ENCODE measurements at places on chromosomes 2 and 18. TPM values are rescaled to one million over a fixed set of nuclear protein-coding genes. Genes with fewer than 3 reads are reported as not detected.

GRCh38 chr2:6917071-6917760, at the start of gene RNF144A:
Gene RNF144A, plus strand, starts transcription at chr2:6917412. Its CDS starts 79,515 bp downstream, at chr2:6996927.
- DNase-seq: peak; percentile 62

DNA sequence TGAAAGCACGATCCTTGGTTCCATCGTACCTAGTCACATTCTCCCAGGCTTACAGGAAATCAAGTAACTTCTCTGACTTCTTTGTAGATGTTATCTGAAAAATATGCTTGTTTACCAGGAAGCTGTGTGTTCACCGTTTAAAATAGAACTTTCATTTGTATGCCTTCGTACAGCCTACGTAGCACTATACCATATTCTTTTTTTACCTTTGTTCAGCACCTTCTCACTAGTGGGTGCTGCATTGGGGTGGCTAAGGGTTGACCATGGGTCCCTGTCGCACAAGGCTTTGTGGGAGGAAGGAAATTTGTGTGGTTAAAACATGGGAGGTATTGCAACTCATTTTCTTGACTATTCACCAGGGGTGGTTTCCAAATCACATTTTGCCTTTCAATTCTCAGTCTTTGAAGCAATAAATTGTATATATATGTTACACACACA, 16.6 kb downstream of the MALT1 start:
- DNase-seq: no peak

- no peak for DNase-seq
Observed at GRCh38 chr18:3502650-3503049, 52.7 kb downstream of the TGIF1 start.

DNA sequence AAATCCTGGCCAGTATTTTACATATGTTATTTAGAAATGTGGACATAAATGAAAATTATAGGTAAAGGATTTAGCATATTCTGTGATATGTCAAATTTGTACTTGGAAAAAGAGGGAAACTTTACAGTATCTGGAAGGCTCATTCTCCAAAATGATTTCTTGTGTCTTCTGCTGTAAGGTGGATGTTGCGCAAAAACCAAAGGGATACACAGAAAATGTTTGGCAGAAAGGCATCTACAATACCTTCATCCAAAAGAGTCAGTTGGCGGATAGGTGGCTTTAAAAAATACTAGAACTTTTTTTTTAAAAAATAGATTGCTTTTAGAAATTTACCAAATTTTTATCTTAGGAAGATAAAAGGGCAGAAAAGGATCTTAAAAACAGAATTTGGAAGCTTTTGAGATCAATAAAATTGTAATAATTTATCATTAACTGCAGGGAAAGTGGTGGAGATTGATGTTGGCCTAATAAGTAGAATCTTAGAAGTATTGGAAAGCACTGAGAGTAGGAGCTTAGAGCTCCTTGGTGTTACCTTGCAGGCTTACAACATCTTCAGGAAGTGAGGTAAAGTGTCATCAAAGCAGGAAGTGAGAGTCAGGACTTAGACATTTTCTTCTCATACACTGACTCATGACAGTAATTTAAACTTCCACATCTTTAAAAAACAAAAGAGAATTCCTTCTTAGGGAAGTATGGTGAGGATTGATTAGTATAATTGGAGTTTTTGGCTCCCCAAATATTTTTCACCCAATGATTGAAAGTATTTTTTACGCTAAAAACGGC, 2.1 kb downstream of the NABP1 start:
- DNase-seq: no peak

- peak; percentile 89 for DNase-seq
Observed at GRCh38 chr2:136025057-136025973, 39.9 kb upstream of the DARS1 start.

GRCh38 chr2:207879536-207879935, 109.8 kb upstream of the FZD5 start:
- DNase-seq: no peak

DNA sequence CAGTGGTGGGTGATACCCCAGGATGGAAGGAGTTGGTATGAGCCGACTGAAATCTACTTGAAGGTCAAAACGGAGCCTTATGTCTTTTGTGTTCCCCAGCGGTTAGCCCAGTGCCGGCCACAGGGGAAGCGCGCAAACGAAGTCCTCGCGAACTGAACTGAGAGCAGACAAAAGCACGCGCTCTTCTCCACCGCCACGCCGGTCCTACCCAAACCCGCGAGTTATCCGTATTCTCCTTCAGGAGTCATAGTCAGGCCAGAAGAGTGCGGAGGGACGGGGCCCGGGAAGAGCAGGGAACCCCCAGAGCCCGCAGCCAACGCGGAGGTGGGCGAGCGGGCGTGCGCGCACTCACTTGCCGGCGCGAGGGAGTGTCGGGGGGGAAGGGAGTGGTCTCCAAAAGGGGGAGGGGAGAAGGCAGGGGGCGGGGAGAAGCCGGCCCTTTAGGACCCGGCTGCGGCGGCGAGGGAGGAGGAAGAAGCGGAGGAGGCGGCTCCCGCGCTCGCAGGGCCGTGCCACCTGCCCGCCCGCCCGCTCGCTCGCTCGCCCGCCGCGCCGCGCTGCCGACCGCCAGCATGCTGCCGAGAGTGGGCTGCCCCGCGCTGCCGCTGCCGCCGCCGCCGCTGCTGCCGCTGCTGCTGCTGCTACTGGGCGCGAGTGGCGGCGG, at the start of gene IGFBP2:
Gene IGFBP2, plus strand, starts transcription at position 469 of the 664 bp plus-strand sequence. Its CDS starts 104 bp downstream, at position 573.
- peak; percentile 84 for DNase-seq

DNA sequence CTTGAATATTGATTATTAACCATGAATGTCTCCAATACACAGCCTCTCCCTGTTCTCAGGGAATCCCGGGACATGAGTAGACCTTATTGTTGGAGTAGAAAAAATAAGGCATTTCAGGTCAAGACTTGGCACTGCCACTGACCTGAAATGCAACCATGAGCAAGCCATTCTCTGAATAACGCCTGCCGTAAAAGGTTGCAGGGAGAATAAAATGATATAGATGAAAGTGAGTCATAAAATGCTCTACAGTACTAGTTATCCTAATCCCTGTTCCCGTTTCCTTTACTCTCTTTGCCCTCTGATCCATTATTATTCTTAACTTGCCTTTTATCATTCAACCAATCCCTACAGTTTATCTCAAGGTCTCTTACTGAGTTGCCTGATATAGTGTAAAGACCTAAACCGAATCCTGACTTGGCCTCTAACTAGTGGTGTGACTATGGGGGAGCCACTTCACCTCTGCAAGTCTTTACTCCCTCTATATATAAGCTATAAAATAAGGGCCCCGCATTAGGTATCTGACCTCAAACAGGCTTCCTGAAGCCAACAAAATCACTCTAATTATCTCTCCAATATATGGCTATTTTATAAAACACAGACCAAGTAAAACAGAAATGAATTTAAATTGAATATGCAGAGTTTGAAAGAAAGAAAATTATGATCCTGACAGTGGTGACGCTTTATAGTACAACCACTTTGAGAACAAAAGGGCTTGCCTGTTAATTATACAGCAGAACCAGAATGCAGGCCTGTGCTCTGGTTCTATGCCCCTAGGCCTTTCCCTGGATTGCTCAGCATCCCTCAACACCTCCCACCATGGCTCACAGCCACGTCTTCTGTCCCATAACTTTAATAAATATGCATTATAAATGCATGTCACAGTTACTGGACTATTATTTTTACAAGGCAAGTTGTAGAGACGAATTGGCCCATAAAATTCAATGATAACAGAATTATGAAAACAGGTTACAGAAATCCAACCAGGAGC, 183.1 kb downstream of the STK39 start:
- no peak for DNase-seq

DNA sequence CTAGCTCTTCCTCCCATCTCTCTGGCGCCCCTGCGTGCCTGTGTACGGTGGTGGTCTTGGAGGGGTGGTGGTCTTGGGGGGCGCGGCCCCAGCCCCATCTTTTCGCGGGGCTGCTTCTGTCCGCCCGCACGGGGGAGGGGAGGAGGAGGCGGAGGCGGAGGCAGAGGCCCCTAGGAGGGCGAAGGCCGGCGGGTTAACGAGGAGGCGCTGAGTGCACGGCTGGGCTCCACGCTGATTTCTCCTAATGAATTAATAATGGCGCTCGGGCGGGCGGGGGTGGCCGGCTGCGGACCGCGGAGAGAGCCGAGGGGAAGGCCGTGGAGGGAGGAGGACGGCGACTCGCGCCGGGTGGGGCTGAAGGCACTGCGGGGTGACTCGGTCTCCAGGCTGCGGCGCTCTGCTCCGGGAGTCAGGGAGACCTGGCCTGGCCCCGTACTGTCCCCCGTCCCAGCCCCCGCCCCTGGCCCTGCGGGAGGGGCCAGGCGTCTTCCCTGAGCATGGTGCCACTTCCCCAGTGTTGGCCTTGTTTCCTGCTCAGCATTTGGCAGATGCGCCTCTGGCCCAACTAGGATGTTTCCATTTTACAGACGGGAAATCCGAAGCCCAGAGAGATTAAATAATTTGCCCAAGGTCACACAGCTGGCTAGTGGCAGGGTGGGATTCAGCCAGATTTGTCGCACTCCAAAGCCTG, 6.0 kb downstream of the GAREM2 start:
- peak; percentile 47 for DNase-seq

GRCh38 chr2:189874586-189875320, 90.5 kb downstream of the PMS1 start:
- DNase-seq: no peak

AP1S3 gene
- total RNA-seq: 17.4 TPM

MEP1B gene
- total RNA-seq: not detected

SRBD1 gene
- 19.1 TPM for total RNA-seq

CNTNAP5 gene
- total RNA-seq: 0.34 TPM

CHRNA1 gene
- not detected for total RNA-seq

MC5R gene
- 0.27 TPM for total RNA-seq

RNF152 gene
- 2.6 TPM for total RNA-seq

ARHGAP15 gene
- 0.28 TPM for total RNA-seq

LRP2 gene
- 0.59 TPM for total RNA-seq

SNTG2 gene
- total RNA-seq: 27.8 TPM

L3MBTL4 gene
- 1.3 TPM for total RNA-seq
